ENCODE measurements at places on chromosomes 7 and 10. TPM values are rescaled to one million over a fixed set of nuclear protein-coding genes. Genes with fewer than 3 reads are reported as not detected.

- no peak for DNase-seq
Observed at GRCh38 chr7:46774515-46774914, 807.4 kb downstream of the TNS3 start.

- DNase-seq: no peak
Observed at GRCh38 chr7:143389316-143390103, 8.4 kb downstream of the ZYX start.

DNA sequence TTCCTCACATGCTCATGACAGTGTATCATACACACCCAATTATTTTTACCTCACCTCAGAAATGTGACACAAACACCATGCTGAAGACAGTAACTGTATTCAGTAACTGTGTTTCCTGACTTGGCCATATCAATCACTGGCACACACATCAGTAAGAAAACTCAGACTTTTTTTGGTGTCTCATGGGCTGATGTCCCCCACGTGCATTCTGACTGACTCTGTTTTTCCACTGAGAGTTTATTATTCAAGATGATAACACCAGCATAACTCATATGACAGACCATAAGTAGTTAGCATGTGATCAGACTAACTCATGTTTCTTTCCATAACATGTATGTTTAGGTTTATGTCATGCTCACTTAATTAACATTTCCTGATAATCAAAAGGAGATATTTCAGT, 124.8 kb downstream of the CD36 start:
- no peak for DNase-seq

GRCh38 chr7:135147899-135148721, at the start of gene TMEM140:
TSS of gene TMEM140 (plus strand) at chr7:135148072. CDS start at chr7:135164442, 16,370 bp downstream.
- no peak for DNase-seq

DNA sequence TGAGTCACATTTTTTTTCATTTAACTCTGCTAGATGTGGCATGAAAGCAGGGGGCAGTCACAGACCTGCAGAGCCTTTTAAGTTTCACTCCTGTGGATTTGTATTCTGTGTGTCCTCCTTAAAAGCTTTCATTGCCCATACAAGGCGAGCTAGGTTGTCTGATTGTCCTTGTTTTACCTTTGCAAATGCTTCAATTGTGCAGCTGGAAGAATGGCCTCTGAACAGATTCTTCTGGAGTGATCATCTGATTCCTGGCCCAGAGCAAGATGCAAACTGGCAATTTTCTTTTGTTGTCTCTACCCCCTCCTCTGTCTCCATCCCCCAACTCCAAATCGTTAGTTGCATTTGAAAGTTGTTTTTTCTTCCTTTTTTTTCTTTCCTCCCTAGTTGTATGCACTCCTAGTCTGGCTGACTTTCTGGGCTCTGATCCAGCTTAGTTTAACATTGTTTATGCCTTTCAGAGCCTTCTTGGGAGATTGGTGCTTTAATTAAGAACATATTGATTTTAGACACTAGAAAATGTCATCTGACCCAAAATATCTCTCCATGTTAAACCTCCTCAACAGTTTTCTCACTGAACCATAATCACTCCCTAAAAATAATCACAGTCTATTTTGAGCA, 150.2 kb downstream of the REEP3 start:
- DNase-seq: no peak

- no peak for DNase-seq
Observed at GRCh38 chr10:121216721-121217181, 365.6 kb downstream of the WDR11 start.

Gene SPDYE16
- polyA plus RNA-seq: 4.0 TPM

Gene SFR1
- 9.4 TPM for polyA plus RNA-seq
